ENCODE measurements at places on chromosomes 6 and 20. TPM values are rescaled to one million over a fixed set of nuclear protein-coding genes. Genes with fewer than 3 reads are reported as not detected.

RIPPLY2 gene
- total RNA-seq: 0.49 TPM

L3MBTL1 gene
- 1.7 TPM for total RNA-seq

TNFRSF21 gene
- 11.7 TPM for total RNA-seq

COL20A1 gene
- 0.71 TPM for total RNA-seq

SPEF1 gene
- 2.3 TPM for total RNA-seq

DEFB123 gene
- not detected for total RNA-seq

ZC2HC1B gene
- total RNA-seq: not detected

FAM83C gene
- 0.14 TPM for total RNA-seq

LGSN gene
- 2.4 TPM for total RNA-seq

WFDC10B gene
- not detected for total RNA-seq

DEFB118 gene
- not detected for total RNA-seq

CRIP3 gene
- 0.27 TPM for total RNA-seq

NAPB gene
- 2.6 TPM for total RNA-seq

RPP40 gene
- total RNA-seq: 29.8 TPM

SGK2 gene
- 6.4 TPM for total RNA-seq

SRMS gene
- total RNA-seq: 0.25 TPM

HRH3 gene
- total RNA-seq: not detected

PGC gene
- 0.09 TPM for total RNA-seq

C6orf52 gene
- total RNA-seq: 2.4 TPM

MCHR2 gene
- total RNA-seq: not detected

F13A1 gene
- not detected for total RNA-seq

TCP11 gene
- total RNA-seq: not detected

STK4 gene
- total RNA-seq: 14.1 TPM

TRDN gene
- total RNA-seq: not detected

SLC25A27 gene
- total RNA-seq: 0.12 TPM

EPPIN gene
- not detected for total RNA-seq

MDFI gene
- 1.1 TPM for total RNA-seq

OPRL1 gene
- 1.5 TPM for total RNA-seq

CST1 gene
- 2.1 TPM for total RNA-seq

PEDS1 gene
- 63.1 TPM for total RNA-seq

MLIP gene
- total RNA-seq: not detected

HSPA12B gene
- total RNA-seq: 0.70 TPM

DOK5 gene
- total RNA-seq: not detected

RAMACL gene
- 0.16 TPM for total RNA-seq

BPIFA3 gene
- total RNA-seq: not detected

DSTN gene
- 860 TPM for total RNA-seq

CRISP2 gene
- total RNA-seq: not detected

TCF21 gene
- total RNA-seq: 0.06 TPM

DYNLRB1 gene
- 240 TPM for total RNA-seq

BACH2 gene
- 1.2 TPM for total RNA-seq

NKX2-2 gene
- total RNA-seq: not detected

EDN3 gene
- total RNA-seq: 2.9 TPM

NPEPL1 gene
- 35.9 TPM for total RNA-seq

B3GALT4 gene
- 1.0 TPM for total RNA-seq

NHLRC1 gene
- total RNA-seq: 1.5 TPM

GPR63 gene
- 0.50 TPM for total RNA-seq

CALHM4 gene
- total RNA-seq: not detected

ADGRF4 gene
- 18.7 TPM for total RNA-seq

C6orf15 gene
- total RNA-seq: not detected

SLX4IP gene
- 2.3 TPM for total RNA-seq

TPX2 gene
- total RNA-seq: 97.3 TPM

BANF2 gene
- total RNA-seq: not detected

ENPP5 gene
- not detected for total RNA-seq

BNIP5 gene
- 0.02 TPM for total RNA-seq

WASF1 gene
- total RNA-seq: 11.6 TPM

MYMX gene
- total RNA-seq: not detected

MYLIP gene
- 2.4 TPM for total RNA-seq

DDRGK1 gene
- 103 TPM for total RNA-seq
